ENCODE measurements at places on chromosomes 7 and 10.

GRCh38 chr10:62250594-62251198 is 17.9 kb downstream of the RTKN2 start:
- no peak for DNase-seq

GRCh38 chr10:34723750-34724149 is 91.3 kb downstream of the PARD3 start:
- DNase-seq: peak; percentile 55

- DNase-seq: no peak
Measured at GRCh38 chr7:105673367-105674084, 92.2 kb upstream of the EFCAB10 start.

- no peak for DNase-seq
Measured at GRCh38 chr10:97629289-97629688, 4.0 kb downstream of the MORN4 start.

DNA sequence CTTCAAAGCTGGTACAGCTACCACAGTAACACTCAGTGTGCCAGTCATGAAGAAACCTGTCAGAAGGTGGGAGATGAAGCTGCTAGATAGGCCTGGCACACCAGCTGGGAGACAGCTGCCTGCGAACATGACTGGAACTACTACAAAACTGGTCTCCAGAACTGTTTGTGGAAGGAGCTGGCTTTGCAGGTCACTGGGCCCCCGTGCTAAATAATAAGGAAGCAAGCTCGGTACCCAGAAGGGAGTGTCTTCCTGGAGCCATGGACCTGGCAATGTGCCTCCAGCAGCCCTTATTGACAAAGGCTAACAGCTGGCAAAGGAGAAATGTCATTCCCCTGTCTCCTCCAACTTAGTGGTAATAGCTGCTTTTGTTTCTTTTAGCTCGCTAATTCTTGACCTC is 1217.6 kb upstream of the LRRN3 start:
- DNase-seq: peak; percentile 20

DNA sequence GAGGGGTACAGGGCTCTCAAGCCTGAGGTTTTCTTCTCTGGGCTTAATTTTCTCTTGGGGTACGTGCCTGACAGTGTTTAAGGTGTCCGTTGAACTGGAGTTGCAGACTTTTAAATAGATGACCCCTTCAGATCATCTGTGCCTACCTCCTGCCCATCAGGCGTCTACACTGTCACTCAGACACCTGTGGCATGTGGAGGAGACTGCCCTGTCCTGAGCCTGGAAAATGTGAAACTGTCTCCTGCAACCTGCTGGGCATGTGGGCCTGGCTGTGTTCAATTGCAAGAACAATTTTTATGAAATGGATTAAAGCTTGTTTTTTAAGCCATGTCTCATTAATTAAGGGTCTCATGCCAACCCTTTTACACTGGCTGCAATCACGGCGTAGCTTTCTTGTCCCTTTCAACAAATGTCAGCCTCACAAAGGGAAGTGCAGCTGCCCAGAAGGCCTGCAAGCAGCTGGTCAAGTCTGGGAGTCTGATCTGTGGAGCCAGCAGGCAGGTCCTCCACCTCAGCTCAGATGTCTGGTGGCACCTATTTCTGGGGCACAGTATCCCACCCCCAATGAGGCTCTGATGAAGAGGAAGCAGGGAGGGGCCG is 8.8 kb downstream of the ATP5MF start:
- no peak for DNase-seq

DNA sequence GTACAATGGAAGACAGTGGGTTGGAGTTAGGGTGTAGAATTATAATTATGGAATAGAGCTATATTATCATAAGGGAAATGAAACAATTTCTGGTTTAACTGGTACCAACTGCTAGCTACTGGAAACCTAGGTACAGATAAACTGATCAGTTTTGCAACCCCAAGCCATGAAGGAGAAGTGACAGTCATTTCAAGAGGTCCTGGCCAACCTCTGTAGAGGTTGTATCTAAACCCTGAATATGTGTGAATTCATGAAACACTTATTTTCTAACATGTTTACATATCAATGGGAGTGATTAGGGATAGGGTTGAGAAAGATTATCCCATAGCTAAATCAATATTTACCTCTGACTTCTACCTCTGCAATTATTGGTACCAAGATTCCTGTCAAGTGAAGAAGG is 29.9 kb upstream of the CC2D2B start:
- no peak for DNase-seq

DNA sequence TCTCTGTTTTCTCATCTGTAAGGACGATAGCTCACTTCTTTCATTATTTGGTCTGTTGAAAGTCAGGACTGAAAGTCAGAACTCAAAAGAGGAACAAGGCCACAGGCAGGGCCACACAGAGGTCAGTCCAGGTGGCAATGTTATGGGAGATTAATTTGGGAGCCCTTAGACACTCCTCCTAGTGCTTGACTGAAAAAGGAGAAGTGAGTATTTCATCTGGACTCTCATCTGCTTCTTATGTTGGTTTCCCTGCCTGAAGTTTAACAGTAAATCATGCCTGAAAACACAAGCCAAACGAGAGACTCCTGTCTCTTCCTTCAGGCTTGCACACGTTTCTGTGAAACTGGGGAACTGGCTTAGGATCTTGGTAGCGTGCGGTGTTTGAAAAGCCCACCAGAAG is 248.5 kb downstream of the BUB3 start:
- DNase-seq: no peak

GRCh38 chr7:91800389-91800788 is 80.1 kb downstream of the MTERF1 start:
- no peak for DNase-seq

DNA sequence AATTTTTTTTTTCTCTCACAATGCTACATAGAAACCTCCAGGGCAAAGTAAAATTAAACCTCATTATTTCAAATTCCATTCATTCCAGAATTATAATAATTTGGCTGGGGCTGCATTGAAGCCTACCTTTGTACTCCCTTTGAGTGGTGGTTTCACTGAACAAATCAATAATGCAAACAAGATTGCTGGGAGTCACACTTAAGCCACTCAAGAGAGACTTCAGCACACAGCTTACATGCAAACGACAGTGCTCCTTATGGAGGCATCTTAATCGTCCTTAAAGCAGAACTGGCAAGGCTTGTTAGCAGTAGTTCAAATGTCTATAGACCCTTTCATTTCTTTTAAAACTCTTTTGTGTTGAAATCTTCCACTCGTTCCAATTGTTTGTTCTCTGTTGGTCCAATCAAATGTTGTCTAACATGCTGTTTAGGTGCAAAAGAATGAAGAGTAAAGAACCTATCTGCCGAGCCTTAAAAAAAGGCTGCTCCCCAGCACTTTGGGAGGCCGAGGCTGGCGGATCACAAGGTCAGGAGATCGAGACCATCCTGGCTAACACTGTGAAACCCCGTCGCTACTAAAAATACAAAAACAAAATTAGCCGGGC is 294.9 kb downstream of the FGFR2 start:
- no peak for DNase-seq

Measured in right hindlimb (tissue), 1 donor.